ENCODE measurements at places on chromosomes 1 and 21.

- peak; percentile 94 for DNase-seq
These were observed 4.8 kb downstream of the ENO1 start for GRCh38 chr1:8873506-8874229.

DNA sequence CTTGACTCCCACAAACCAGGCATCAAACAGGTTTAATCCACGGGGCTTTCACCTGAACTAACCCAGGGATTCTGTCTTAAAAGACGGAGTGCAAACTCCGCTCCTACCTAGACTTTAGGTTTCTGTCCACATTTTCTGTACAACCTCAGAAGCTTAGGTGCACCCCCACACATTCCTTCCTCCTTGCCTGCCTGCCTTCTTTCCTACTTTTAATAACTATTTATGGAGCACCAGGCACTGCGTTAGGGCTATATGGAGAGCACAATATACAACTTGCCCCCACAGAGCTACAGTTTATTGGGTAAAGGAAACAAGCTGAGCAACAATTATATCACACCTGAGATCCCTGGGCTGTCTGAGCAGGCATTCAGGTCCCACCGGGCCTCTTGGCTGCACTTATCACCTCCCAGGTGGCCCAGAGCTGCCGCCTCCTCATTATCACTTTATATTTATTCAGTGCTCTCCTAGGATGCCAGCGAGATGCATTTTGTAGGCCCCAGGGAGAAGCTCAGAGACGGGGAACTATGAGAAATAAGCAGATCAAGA, 64.1 kb downstream of the DNTTIP2 start:
- peak; percentile 57 for DNase-seq

GRCh38 chr1:32817159-32817814, at the start of the genes S100PBP and YARS1:
Gene S100PBP (plus strand): TSS chr1:32817653. CDS start chr1:32826100, 8,447 bp downstream.
Gene YARS1 (minus strand): TSS chr1:32817358. CDS start chr1:32817244, 114 bp downstream.
- peak; percentile 100 for DNase-seq

DNA sequence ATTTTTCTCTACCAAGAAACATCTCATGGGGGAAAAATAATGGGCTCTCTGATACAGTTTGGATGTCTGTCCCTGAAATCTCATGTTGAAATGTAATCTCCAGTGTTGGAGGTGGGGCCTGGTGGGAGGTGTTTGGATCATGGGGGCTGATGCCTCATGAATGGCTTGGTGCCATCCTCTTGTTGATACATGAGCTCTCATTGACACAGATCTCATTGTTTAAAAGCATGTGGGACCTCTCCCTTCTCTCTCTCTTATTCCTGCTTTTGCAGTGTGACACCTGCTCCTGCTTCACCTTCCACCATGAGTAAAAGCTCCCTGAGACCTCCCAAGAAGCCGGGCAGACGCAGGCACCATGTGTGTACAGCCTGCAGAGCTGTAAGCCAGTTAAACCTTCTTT, 332.5 kb upstream of the NRIP1 start:
- no peak for DNase-seq

- no peak for DNase-seq
These were observed 202.3 kb downstream of the GREM2 start for GRCh38 chr1:240409615-240410014.

DNA sequence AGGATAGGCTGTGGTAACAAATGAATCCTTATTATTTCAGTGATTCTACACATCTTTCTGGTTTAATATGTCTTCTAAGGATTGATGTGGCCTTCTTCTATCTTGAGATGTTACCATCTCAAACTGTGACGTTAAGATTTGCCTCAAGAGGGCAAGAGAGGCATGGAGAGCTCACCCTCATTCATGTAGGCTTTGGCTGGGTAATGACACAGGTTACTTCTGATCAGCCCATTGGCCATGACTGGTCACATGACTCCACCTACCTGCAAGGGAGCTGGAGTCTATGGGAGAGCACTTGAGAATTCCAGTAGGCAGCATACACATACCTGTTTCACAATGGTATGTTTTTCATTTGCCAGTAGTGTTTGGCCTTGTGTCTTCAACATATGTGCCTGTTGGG, 30.0 kb downstream of the CACHD1 start:
- DNase-seq, result no peak

- DNase-seq, result no peak
These were observed 129.7 kb upstream of the RUNX1 start for GRCh38 chr21:35178827-35179226.

DNA sequence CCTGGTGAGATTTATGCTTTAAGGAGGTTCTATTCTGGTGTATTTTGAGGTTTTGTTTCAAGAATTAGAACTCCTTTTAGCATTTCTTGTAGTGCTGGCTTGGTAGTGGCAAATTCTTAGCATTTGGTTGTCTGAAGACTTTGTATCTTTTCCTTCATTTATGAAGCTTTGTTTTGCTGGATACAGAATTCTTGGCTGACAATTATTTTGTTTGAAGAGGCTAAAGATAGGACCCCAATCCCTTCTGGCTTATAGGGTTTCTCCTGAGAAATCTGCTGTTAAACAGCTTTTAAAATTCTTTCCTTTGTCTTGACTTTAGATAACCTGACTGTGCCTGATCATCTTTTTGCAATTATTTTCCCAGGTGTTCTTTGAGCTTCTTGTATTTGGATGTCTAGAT, 58.6 kb downstream of the GPR137B start:
- no peak for DNase-seq

GRCh38 chr1:181817091-181817490, 244.4 kb downstream of the ZNF648 start:
- DNase-seq, result no peak

DNA sequence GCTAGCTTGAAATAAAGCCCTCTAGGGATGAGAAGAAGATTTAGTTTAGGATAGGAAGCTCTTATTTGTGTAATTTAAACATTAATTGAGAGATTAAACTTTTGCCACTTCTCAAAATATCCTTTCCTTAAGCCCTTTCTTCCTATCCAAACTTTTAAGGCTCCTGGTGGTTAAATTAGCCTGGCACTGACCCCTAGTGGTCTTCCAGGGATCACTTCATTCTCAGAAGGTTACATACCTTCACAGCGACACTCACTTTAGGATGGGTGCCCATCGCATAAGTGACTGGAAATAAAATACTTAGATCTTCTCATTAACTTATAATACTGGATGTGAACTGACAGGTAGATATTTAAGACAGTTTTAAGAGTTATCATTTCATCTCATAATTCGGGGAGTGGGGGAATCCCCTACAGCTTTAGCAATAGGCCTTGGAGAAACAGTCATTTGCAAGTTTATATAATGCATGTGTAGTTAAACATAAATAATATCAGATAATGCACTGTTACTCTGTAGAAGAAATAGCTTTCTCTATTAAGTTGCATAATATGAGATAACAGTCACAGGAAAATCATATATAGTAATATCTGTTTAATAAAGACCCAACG, 7.4 kb downstream of the LHX9 start:
- no peak for DNase-seq

DNA sequence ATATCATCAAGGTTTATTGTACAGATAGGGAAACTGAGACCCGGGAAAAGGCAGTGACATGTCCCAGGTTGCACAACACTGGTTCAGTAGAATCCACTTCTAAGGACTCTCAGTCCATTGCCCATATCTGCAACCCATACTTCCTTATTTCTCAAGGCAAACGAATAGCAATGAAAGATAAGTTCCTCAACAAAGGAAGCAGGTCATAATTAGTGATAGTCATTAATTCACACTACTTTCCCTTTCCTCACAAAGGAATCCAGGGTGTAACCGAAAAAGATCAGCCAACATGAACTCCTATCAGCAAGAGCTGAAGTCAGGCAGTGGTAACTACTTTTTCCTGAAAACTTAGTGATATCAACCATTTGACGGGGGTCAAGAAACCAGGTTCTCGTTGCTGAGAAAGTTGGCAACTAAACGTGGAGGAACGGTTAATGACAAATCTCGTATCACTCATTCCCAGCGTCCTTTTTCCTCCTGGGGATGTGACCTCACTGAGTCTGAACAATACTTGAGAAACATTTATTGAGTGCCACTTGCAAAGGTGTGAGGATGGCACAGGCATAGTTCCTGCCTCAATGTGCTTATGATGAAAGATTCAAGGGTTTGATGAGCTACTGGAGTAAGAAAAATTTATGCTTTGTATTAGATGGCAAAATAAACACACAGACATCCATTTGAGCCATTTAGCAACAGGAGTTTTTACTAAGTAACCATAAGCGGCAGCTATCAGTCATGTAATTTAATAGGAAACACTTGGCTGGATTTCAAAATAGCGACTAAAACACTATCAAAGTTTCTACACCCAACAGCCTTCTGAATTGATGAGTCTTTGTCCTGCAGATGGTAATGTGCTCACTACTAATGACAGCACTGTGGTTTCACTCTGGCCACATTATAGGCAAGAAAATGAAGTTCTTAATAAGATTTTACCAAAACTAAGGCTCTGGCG, 82.3 kb downstream of the PLPP3 start:
- DNase-seq, result no peak

- no peak for DNase-seq
These were observed 37.8 kb downstream of the DRAM2 start for GRCh38 chr1:111101854-111102642.

- no peak for DNase-seq
These were observed 62.3 kb downstream of the ZNF644 start for GRCh38 chr1:90959352-90960206.

DNA sequence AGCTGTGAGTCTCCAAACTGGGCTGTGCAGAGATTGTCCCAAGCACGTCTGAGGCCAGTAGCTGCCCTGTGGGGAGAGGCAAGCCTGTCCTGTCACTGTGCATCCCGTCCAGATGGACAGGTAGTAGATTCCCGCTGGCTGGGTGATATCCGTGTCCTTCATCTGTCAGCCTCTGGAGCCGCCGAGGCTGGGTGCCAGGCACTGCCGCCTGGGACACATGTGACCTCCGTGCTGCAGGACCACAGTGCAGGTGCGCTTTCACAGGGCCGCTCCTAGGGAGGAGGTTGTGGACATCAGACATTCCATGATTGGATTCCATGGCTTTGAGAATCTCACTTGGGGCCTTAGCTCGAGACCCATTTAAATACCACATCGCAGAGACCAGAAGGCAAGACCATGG, 4.7 kb downstream of the PDXK start:
- DNase-seq, result no peak

- DNase-seq, result no peak
These were observed 1.8 kb downstream of the THEM4 start for GRCh38 chr1:151907363-151908139.

DNA sequence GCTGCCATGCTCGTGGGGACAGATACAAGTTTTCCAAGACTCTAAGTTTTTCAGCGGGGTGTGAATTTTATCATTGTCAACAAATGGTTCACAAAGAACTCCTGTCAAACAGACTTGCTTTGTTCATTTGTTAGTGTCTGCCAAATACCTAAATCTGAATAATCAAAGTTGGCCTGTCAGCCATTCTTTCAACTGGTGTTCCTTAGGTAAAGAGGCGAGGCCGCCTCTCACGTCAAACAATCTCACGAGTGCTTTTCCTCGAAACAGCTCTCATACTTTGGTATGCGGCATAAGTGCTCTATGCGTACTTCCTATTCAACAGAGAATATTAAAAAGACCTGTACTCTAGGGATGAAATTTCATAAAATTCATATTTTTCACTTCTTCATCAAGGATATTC, 51.4 kb upstream of the KANK4 start:
- DNase-seq, result no peak

GRCh38 chr1:220685879-220686278, 4.3 kb upstream of the C1orf115 start:
- DNase-seq, result no peak

- no peak for DNase-seq
These were observed 99.6 kb upstream of the KAZN start for GRCh38 chr1:14498839-14499238.

- DNase-seq, result no peak
These were observed 13.5 kb downstream of the SHISA4 start for GRCh38 chr1:201902198-201902597.

DNA sequence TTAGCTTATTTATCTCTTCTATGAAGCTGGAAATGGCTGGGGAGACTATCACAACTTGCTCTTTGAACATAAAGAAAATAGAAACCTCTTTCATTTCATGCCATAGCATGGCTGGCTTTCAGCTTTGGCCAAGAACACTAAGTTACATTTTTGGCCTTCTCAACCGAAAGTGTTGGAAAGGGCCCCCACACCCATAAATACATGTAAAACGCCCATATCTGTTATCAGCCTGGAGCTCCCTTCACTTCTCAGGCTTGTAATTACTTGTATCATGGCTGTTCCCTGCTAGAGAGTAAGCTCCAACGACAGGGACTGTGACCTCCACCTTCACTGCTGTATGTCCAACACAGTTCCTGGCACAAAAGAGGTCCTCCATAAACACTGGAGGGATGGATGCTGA, 12.7 kb upstream of the EIF4G3 start:
- no peak for DNase-seq

DNA sequence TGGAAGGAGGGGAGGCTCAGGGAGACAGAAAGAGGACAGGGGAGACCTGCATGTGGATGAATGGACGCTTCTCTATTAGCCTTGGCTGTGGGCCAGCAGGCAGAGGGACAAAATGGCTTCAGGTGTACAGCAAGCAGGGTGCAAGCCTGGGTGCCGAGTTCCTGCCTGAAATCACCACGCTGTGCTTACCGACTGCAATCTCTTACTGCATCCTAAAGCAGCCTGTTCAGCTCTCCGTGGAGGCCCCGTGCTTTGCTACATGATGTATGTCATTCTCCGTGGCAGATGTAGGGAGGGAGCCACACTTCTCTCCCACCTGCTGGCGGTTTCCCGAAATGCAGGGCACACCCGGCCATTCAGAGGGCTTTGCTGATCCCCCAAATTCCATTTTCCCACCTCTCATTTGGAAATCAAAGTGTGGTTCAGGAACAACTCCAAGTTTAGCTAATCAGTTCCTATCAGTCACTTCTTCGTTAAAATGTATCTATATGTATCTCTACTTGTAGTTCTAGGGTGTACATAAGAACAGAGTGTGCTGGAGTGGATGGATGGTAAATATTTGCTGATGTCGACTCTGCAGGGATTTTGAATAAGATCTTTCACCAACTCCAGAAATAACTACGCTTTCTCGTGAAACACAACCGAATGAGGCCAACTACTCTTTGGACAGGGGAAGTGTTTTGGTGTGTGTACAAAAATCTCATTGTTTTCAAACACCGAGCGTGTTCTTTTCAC, 122.3 kb upstream of the BACE2 start:
- DNase-seq, result no peak

- DNase-seq, result peak; percentile 72
These were observed 49.1 kb downstream of the WNT9A start for GRCh38 chr1:227898502-227899140.

GRCh38 chr1:222095606-222096475, 354.0 kb upstream of the DUSP10 start:
- DNase-seq, result no peak

GRCh38 chr1:236403905-236404696, 10.0 kb downstream of the EDARADD start:
- DNase-seq, result no peak

- no peak for DNase-seq
These were observed 99.3 kb downstream of the CEP350 start for GRCh38 chr1:180053594-180054567.

GRCh38 chr1:86487131-86487810, 18.5 kb downstream of the CLCA1 start:
- DNase-seq, result no peak

DNA sequence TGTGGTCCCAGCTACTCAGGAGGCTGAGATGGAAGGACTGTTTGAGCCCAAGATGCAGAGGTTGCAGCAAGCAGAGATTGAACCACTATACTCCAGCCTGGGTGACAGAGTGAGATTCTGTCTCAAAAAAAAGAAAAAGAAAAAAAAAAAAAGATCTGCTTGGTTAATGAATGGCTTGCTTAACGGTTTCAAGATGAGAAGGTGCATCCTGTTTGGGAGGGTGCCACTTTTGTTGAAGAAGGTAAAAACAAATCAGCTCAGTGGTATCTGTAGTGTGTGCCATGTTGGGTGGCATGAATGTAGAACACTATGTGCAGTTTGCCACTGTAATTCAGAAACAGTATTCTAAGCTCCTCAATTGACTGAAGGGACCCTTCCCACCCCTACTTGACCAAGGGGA, 94.9 kb upstream of the ETV3 start:
- no peak for DNase-seq

- DNase-seq, result no peak
These were observed 100.2 kb downstream of the DPYD start for GRCh38 chr1:97820470-97821188.
